Fibroblast of skin of right biceps (primary cell): ENCODE measurements at places on chromosomes 2 and 18.

- no peak for DNase-seq
Observed at GRCh38 chr18:26503382-26503781, 45.0 kb downstream of the KCTD1 start.

- DNase-seq: peak; percentile 29
Observed at GRCh38 chr18:76518123-76518859, 23.2 kb upstream of the ZNF516 start.

- no peak for DNase-seq
Observed at GRCh38 chr2:233063976-233064411, 3.9 kb downstream of the INPP5D start.

DNA sequence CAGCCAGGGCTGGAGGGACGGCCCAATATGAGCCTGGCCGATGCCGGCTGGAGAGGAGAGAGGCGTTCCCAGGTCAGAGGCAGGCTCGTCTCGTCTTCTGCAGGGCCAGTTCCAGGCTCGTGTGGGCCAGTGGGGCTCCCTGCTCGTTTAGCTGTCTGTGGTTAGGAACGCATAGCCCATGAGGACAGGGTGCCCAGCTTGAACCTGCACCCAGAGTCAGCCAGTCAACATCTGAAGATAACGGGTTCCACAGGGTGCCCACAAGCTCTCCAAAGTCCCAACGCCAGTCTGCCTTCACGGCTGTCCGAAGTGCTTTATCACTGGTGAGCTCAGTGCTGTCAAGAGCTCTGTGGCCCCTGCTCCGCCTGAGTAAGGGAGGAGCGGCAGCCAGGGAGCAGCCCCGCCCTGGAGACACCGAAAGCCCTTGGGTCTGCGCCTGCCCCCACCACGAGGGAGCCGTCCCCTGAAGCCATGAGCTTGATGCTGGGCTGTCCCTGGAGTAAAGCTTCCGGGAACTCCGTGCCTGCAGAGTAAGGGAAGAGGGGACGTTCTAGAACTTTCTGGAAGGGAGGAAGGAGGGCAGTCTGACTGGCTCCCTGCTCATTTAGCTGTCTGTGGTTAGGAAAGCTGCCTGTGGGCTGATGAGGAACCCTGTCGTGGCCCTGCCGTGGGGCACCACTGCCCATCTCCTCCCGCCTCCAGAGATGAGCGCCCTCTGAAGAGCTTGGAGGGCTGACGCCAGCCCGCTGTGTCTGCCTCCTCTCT is 2.7 kb upstream of the HSBP1L1 start:
- peak; percentile 14 for DNase-seq

DNA sequence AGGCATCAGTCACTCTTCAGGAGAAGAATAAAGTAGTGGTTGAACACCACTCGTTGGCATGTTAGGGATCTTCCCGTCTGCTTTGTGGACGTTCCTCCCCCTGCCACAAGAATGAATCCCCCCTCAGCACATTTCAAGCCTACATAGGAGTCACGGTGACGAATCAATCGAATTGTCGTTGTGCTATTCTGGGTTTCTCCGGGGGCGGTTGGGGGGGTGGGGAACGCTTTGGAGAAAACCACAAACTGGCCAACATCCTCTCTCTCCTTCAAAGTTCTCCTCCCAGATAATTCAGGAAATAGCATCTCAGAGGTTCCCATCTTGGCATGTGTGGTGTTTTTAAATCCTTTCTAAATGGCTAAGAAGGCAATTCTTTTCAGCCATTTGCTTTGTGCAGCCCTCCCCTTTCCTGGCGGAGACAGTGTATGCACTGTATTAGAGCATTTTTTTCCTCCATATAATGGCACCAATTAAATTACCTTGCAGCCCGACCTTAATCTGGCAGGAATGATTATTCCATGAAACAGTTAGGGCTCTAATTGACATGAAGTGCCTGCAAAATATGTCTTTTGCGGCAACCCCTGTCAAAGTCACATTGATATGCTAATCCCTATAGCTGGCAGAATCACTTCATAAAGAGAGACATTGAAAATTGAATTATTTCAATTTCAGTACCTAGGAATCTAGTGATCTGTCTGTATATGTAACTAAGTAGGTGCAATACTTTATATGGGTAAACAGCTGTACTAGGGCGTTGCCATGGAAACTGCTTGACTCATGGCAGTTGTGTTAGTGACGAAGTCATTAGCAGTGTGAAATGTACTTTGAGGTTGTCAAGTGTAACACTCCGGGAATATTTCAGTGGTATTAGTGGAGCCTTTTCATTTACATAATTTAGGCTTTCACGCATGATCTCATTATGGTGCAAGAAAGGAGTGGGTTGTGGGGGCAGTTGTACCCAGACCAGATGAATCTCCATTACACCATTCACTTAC is 323.4 kb upstream of the SLC14A2 start:
- peak; percentile 74 for DNase-seq
